Heart left ventricle (tissue), 16 donors: ENCODE measurements at places on chromosomes 4 and X. TPM values are rescaled to one million over a fixed set of nuclear protein-coding genes. Genes with fewer than 3 reads are reported as not detected.

RPS3A gene
- 1,064 TPM for total RNA-seq

UBE2K gene
- 21.1 TPM for total RNA-seq

ATP1B4 gene
- 1.4 TPM for total RNA-seq

SMIM31 gene
- total RNA-seq = not detected

ARHGAP36 gene
- total RNA-seq = not detected

CITED1 gene
- total RNA-seq = not detected

NLRP2B gene
- total RNA-seq = 0.09 TPM

GRCh38 chr4:99403380-99404184 lies 31.6 kb downstream of the ADH7 start:
- peaks cover 18% of the 10 kb centered on the region for H3K4me1 ChIP-seq
- no peak for DNase-seq
- peak overlapping the region; percentile 59 for H3K27ac ChIP-seq
- no peaks in the 10 kb centered on the region for H3K36me3 ChIP-seq
- no peak overlapping the region for H3K4me3 ChIP-seq

- peaks cover 30% of the 10 kb centered on the region for H3K4me1 ChIP-seq
- no peak for DNase-seq
- H3K27ac ChIP-seq = no peak overlapping the region
- no peaks in the 10 kb centered on the region for H3K36me3 ChIP-seq
- no peak overlapping the region for H3K4me3 ChIP-seq
- H3K27me3 ChIP-seq = no peaks in the 10 kb centered on the region
Measured at GRCh38 chrX:65647801-65648200, 19.7 kb upstream of the MSN start.

GRCh38 chr4:177582992-177583391 lies 140.8 kb upstream of the AGA start:
- H3K4me1 ChIP-seq = no peaks in the 10 kb centered on the region
- H3K27me3 ChIP-seq = no peaks in the 10 kb centered on the region
- H3K36me3 ChIP-seq = no peaks in the 10 kb centered on the region
- no peak for DNase-seq
- H3K27ac ChIP-seq = no peak overlapping the region
- no peak overlapping the region for H3K4me3 ChIP-seq

DNA sequence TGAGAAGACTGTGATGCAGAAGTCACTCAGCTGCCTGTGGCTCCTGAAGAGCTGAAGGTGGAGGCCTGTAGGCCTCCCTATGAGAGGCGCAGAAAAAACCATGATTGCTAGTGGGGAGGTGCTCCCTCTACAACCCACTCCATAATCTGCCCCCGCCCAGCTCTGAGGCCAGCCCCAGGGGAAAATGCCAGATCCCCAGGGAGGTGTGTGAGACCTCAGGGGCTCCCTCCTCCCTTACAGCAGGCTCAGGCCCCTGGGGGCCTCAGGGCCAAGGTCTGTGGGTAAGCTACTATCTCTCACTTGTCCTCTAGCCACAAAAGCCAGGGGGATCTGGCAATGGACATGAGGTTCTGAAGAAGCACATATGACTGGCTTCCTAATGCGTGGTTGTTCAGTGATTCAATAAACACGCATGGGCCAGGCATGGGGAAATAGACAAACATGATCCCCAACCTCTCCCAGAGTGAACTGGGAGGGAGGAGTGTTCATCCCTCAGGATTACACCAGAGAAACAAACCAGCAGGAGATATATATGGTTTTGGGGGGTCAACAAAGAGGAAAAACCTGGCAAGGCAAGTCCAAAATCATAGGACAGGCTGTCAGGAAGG lies 51.0 kb upstream of the MTM1 start:
- no peaks in the 10 kb centered on the region for H3K36me3 ChIP-seq
- H3K4me3 ChIP-seq = no peak overlapping the region
- no peak overlapping the region for H3K27ac ChIP-seq
- no peaks in the 10 kb centered on the region for H3K27me3 ChIP-seq
- DNase-seq = no peak

GRCh38 chrX:13383907-13384306 lies 64.1 kb upstream of the ATXN3L start:
- no peak for DNase-seq
- no peak overlapping the region for H3K27ac ChIP-seq
- H3K4me1 ChIP-seq = no peaks in the 10 kb centered on the region
- no peaks in the 10 kb centered on the region for H3K27me3 ChIP-seq

DNA sequence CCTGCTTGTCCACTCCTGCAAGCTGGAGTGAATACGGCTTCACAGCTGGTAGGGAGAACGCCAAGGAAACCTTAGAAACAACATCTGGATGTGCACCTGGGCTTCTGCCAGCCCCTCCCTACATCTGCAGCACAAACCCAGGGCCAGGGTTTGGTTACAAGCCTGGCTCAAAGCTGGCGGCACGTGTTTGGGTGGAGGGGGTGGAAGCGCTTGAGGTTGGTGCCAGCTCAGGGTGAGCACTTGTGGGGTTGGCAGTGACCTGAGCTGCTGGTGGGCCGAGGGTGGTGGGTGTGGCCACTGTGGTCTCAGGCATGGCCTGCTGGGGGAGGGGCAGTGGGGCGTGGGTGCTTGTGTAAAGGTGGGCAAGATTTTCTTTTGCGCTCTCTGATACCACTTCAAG lies 15.6 kb downstream of the ELF4 start:
- no peaks in the 10 kb centered on the region for H3K36me3 ChIP-seq
- H3K27ac ChIP-seq = no peak overlapping the region
- H3K27me3 ChIP-seq = no peaks in the 10 kb centered on the region
- H3K4me1 ChIP-seq = peaks cover 50% of the 10 kb centered on the region
- no peak overlapping the region for H3K4me3 ChIP-seq

DNA sequence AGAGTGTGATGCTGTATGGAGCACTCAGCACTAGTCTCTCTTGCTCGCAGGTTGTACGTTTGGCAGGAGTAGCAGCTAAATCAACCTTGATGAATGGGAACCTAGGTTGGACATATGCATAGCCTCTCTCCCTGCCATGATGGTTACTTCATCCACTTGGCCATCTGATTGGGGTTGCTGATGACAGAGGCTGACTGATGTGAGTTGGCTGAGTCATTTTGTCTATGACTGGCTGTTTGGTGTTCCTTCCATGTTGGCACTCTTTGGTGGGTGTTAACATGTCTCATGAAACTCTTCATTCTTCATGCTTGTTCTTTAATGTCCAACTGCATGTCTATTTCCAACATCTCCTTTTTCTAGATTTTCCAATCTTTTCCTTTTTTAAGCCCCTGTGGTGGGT lies 31.6 kb upstream of the SPARCL1 start:
- no peaks in the 10 kb centered on the region for H3K27me3 ChIP-seq
- DNase-seq = no peak
- H3K4me3 ChIP-seq = no peak overlapping the region
- H3K36me3 ChIP-seq = no peaks in the 10 kb centered on the region
- H3K27ac ChIP-seq = no peak overlapping the region

GRCh38 chr4:40829586-40829985 lies 79.8 kb downstream of the NSUN7 start:
- no peaks in the 10 kb centered on the region for H3K27me3 ChIP-seq
- peaks cover 85% of the 10 kb centered on the region for H3K36me3 ChIP-seq
- H3K27ac ChIP-seq = no peak overlapping the region
- no peaks in the 10 kb centered on the region for H3K4me1 ChIP-seq
- no peak overlapping the region for H3K4me3 ChIP-seq

- no peak for DNase-seq
- H3K36me3 ChIP-seq = no peaks in the 10 kb centered on the region
- no peak overlapping the region for H3K27ac ChIP-seq
- H3K27me3 ChIP-seq = no peaks in the 10 kb centered on the region
- peaks cover 11% of the 10 kb centered on the region for H3K4me1 ChIP-seq
- no peak overlapping the region for H3K4me3 ChIP-seq
Measured at GRCh38 chrX:153769158-153769864, 5.3 kb downstream of the PLXNB3 start.

GRCh38 chrX:11239230-11239629 lies 54.0 kb upstream of the AMELX start:
- H3K27ac ChIP-seq = no peak overlapping the region
- no peak for DNase-seq
- no peaks in the 10 kb centered on the region for H3K27me3 ChIP-seq
- no peaks in the 10 kb centered on the region for H3K36me3 ChIP-seq
- no peak overlapping the region for H3K4me3 ChIP-seq
- H3K4me1 ChIP-seq = no peaks in the 10 kb centered on the region

GRCh38 chr4:13918110-13918509 lies 290.6 kb upstream of the BOD1L1 start:
- H3K27me3 ChIP-seq = no peaks in the 10 kb centered on the region
- no peak overlapping the region for H3K4me3 ChIP-seq
- no peak overlapping the region for H3K27ac ChIP-seq
- no peaks in the 10 kb centered on the region for H3K36me3 ChIP-seq
- no peaks in the 10 kb centered on the region for H3K4me1 ChIP-seq
- DNase-seq = peak; percentile 55
